Dermis lymphatic vessel endothelial cell (primary cell): ENCODE measurements at places on chromosomes 16 and 17. TPM values are rescaled to one million over a fixed set of nuclear protein-coding genes. Genes with fewer than 3 reads are reported as not detected.

Gene RPL23
- 2,234 and 2,254 TPM in 2 replicates for total RNA-seq

Gene ZFP3
- total RNA-seq, result 0.65 and 1.6 TPM in 2 replicates

Gene ANKS4B
- not detected in 2 replicates for total RNA-seq

Gene KCNJ12
- total RNA-seq, result under 0.01 and 0.09 TPM in 2 replicates

Gene SLC2A4
- 0.69 and 1.6 TPM in 2 replicates for total RNA-seq

Gene ZNF213
- 2.7 and 4.3 TPM in 2 replicates for total RNA-seq

Gene KCNJ2
- total RNA-seq, result 0.34 and 0.43 TPM in 2 replicates

Gene ARHGAP44
- 0.43 and 0.65 TPM in 2 replicates for total RNA-seq

Gene CD300A
- not detected in 2 replicates for total RNA-seq

Gene SPDYE4
- not detected in 2 replicates for total RNA-seq

Gene CCDC40
- total RNA-seq, result 2.0 and 2.3 TPM in 2 replicates

Gene KRT222
- total RNA-seq, result 0.22 and 0.60 TPM in 2 replicates

Gene CACNG5
- not detected in 2 replicates for total RNA-seq

Gene TMEM208
- 25.7 and 27.7 TPM in 2 replicates for total RNA-seq

Gene DRC7
- 0.22 and 0.60 TPM in 2 replicates for total RNA-seq

Gene SKA2
- 31.5 and 41.5 TPM in 2 replicates for total RNA-seq

Gene GDPD3
- total RNA-seq, result 0.86 and 1.2 TPM in 2 replicates

Gene SRL
- 0.09 and 0.11 TPM in 2 replicates for total RNA-seq

Gene PPP1R9B
- total RNA-seq, result 23.8 and 31.5 TPM in 2 replicates

Gene PARN
- 19.1 and 19.3 TPM in 2 replicates for total RNA-seq

Gene COG7
- 12.0 and 14.7 TPM in 2 replicates for total RNA-seq

Gene AKAP1
- total RNA-seq, result 19.9 and 23.5 TPM in 2 replicates

Gene BAHCC1
- total RNA-seq, result 2.3 and 2.7 TPM in 2 replicates

Gene KRT9
- not detected in 2 replicates for total RNA-seq

Gene CYGB
- total RNA-seq, result 0.95 and 3.3 TPM in 2 replicates

Gene KRTAP1-5
- not detected in 2 replicates for total RNA-seq

Gene KRT32
- not detected in 2 replicates for total RNA-seq

Gene KRTAP4-5
- not detected in 2 replicates for total RNA-seq

Gene USP6
- not detected in 2 replicates for total RNA-seq

Gene B3GNT9
- 4.0 and 8.0 TPM in 2 replicates for total RNA-seq

Gene CCL3
- total RNA-seq, result not detected in 2 replicates

Gene HS3ST3B1
- 0.43 and 1.0 TPM in 2 replicates for total RNA-seq

Gene TMEM106A
- total RNA-seq, result 0.86 and 1.4 TPM in 2 replicates
